ENCODE measurements at places on chromosomes 7 and 10.

GRCh38 chr10:68077026-68077425 is 1.9 kb upstream of the HERC4 start:
- DNase-seq: no peak

GRCh38 chr10:79433324-79434222 is 11.9 kb downstream of the ZCCHC24 start:
- DNase-seq: no peak

GRCh38 chr10:77111611-77112550 is 525.7 kb downstream of the KCNMA1 start:
- peak; percentile 54 for DNase-seq

GRCh38 chr7:123533929-123534382 is 439 bp downstream of the IQUB start:
- no peak for DNase-seq

- no peak for DNase-seq
These were observed 29.5 kb downstream of the SGPL1 start for GRCh38 chr10:70845256-70845655.

DNA sequence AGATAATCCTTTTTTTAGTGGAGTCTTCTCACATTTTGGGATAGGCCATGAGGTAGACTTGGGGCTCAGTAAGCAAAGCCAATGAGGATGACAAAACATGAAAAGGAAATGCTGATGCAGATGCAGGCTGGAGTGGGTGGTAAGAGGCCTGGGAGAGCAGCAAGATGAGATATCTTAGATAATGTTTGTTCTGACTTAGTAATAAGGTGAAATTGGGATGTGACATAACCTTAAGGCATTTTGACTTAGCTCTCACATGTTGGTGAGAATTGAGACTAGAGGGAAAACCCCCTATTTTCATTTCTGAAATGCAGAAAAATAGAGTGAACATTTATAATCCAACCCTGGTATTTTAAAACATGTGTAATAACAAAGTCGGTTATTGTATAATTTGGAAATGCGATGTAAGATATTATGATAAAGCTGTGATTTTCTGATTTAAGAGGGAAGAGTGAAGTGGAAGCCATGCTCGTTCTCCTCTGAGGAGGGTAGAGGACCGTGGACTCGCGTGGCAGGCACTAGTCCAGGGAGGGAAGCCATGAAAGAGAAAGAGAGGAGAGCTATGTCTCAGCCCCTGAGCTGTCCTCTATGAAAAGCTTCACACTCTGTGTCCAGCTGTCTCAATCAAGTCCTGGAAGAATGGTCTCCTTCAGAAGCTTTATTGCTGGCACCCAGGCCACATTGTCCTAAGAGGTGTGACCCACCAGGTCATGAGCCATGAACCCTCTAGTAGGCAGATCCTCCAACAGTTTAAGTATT is 57.3 kb downstream of the ST7 start:
- DNase-seq: no peak

- DNase-seq: no peak
These were observed 61.6 kb upstream of the KCNMA1 start for GRCh38 chr10:77699080-77699645.

DNA sequence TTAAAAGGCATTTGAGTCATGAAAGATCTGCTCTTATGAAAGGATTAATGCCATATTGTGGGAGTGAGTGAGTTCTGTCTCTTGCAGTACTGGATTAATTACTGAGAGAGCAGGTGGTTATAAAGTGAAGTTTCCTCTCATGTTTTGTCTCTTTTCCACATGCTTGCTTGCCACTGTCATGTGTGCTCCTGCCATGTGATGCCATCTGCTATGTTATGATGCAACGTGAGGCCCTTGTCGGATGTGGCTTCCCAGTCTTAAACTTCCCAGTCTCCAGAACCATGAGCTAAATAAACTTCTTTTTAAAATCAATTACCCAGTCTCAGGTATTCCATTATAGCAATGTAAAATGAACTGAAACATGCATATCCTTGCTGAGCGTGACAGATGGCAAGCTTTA is 22.7 kb upstream of the TCTN3 start:
- no peak for DNase-seq

DNA sequence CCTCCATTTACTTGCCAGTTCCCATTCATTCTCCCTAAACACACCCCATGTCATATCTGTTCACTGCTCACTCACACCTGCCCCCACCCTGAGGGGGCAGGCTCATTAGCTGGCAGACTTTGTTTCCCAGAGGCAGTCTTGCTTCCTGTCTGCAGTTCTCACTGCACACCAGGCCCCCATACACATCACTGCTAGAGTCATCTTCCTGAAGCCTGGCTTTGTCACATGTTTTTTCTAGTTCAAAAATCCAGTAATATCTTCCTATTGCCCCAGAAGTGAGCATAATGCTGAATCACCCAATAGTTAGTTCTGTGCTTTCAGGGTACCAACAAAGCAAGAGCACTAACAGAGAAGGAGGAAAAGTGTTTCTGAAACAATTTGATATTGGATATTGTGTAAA is 1.9 kb downstream of the LRRC72 start:
- no peak for DNase-seq

GRCh38 chr10:109067031-109067430 is 856.3 kb downstream of the XPNPEP1 start:
- no peak for DNase-seq

- DNase-seq: no peak
These were observed 9.0 kb downstream of the PTF1A start for GRCh38 chr10:23200997-23201652.

GRCh38 chr7:131238347-131238931 is 89.2 kb upstream of the MKLN1 start:
- DNase-seq: peak; percentile 74

DNA sequence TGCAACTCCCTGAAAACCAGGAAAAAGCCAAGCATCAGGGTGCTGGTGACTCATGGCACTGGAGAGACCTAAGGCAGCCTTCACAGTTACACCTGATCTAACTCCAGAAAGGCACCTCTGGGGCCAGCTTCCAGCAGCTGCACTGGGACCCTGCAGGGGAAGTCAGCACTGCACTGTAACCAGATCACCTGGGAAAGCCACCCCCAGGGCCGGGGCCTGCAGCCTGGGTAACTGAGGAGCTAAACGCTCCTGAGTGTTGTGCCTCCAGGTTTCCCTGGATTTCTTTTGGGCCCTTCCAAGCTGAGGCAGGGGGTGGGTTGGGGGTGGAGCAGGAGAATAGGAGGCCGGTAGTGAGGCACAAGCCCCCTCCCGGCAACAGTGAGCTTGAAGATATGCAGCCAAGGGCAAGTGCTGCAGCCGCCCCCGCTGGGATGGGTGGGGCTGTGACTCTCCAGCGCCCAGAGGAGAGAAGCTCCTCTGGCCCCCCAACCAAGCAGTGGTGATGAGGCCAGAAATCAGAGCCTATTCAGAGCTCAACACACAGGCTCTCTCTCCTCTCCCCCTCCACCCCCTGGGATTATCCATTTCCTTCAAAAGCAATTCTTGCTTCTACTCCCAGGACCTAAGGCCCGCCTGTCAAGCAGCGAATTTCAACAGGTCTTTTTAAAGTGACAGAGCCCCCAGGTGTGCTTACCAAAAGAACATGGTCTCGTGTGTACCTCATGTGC is 2.6 kb downstream of the CXCL12 start:
- DNase-seq: no peak

DNA sequence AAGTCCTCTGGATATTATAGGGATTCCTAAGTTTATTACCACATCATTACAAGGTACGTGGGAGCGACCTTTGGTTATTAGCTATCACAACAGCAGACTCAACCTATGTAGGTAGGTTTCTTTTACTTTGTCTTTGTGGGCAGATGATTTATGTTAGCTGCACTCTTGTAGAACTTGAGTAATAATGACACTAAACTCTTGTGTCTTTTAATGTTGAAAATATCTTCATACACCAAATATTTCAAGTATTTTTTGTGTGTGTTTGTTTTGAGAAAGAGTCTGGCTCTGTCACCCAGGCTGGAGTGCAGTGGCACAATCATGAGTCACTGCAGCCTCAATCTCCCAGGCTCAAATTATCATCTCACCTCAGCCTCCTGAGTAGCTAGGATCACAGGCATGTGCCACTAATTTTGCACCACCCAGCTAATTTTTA is 19.2 kb upstream of the SUPV3L1 start:
- peak; percentile 38 for DNase-seq

DNA sequence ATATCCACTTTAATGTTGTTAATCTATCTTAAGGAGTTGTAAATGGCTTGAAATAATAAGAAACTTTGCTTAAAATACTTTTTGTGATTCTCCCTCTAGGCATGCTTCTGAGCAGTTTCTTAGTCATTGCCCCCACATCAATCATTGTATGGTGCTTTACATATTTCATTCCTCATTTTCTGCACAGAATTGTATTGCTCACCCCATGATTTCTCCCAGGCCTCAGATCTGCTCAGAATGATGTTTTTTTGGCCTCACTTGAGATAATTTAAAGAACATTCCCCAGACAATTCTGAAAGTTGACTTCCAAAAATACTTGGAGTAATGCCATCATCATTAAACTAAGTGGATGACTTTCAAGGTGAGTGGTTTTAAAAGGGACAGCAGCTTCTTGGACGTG is 82.1 kb upstream of the PRPS1L1 start:
- DNase-seq: no peak

- DNase-seq: no peak
These were observed 245.1 kb downstream of the CHCHD3 start for GRCh38 chr7:132836746-132837145.

GRCh38 chr10:11017570-11018431 is at the start of gene CELF2:
Gene CELF2, plus strand, starts transcription at chr10:11017872. Its CDS starts 218 bp downstream, at chr10:11018090.
- no peak for DNase-seq

DNA sequence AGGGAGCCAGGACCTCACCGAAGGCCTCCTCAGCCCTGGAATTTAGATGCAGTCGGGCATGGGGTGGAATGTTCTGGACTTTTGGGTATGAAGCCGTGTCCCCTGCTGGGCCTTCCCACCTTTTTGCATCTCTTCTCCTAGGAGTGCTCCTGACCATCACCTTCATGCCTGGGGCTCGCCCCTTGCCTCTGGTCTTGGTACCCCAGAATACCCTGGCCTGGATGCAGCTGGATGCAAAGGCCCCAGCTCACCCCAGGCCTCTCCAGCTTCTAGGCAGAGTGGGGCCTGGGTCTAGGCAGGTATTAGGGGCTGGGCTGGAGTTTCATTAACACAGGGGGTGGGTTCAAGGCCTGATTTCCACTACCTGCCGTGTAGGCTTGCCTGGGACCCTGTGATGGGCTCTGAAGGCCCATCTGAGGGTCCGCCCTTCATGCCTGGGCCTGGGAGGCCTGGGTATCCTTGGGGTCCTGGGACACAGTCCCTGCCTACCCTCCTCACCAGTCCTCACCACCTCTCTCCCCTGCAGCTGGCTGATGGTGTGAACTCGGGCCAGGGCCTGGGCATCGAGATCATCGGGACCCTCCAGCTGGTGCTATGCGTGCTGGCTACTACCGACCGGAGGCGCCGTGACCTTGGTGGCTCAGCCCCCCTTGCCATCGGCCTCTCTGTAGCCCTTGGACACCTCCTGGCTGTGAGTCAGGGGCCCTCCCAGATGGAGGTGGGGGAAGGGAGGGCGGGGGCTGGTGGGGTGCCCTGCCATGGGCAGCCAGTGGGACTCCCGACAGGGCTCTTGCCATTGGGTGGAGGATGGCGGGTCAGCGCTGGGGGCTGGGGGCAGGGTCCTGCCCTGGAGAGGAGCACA is 10.1 kb downstream of the AQP1 start:
- DNase-seq: no peak

- DNase-seq: no peak
These were observed 34.3 kb downstream of the FAM204A start for GRCh38 chr10:118307859-118308258.

- no peak for DNase-seq
These were observed 10.7 kb downstream of the NODAL start for GRCh38 chr10:70430493-70431445.

- DNase-seq: no peak
These were observed 134.6 kb downstream of the TCERG1L start for GRCh38 chr10:131176907-131177306.

- no peak for DNase-seq
These were observed 7.6 kb upstream of the SLC26A3 start for GRCh38 chr7:107810626-107811025.

DNA sequence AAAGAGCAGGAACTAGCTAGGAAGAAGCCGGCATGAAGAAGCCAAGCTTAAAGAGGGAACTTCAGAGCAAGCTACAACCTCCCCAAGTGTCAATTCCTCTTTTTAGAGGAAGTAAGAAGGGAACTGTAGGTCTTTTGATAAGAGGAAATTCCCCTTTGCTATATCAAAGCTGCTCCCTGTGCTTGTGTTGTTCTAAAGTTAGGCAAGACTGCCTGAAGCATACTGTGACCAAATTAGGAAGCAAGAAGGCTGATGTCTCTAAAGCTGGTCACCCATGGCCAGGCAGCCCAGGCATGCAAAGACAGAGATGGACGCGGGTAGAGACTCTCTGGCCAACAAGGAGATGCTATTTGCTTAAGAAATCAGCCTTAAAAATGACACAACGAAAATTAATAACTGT is 87.9 kb downstream of the RNF216 start:
- no peak for DNase-seq

- no peak for DNase-seq
These were observed 47.5 kb downstream of the CCDC172 start for GRCh38 chr10:116371737-116372136.

DNA sequence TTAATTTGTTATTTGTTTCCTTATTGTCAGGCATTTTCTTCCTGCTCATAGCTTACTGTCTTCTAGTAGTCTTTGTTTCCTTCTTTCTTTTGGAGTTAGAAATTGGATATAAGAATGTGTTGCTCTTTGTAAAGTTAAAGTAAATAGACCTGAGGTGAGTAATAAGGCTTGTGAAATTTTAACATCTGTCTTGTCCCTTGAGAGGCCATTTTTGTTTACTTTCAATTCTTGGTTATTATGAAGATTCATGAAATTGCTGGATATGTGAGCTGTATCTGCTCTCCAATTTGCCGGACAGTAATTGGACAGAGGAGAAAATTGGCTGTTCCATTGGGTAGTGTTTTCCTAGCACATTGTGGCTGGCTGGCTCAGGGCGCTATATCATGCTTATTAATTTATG is 260.7 kb downstream of the EXOC4 start:
- no peak for DNase-seq

DNA sequence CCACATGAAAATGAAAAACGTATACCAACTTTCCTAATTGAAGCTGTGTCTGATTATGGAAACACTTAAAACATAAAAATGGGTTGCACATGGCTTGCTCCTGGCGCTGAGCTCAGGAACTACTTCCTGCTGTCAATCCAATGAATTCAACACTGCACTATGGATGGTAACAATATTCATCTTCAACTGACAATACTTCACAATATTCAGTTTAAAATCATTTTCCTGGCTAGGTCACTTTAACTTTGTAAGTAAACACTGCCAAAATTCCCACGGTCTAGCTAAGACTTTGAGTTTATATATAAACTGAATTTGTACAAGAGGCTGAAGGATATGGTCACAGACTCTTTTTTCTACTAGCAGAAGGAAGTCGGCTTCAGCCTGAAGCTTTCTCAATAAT is 556.9 kb downstream of the TNS3 start:
- no peak for DNase-seq

Data from GM04504 (cell line).